Activated T-helper 1 cell treated with Interleukin-2 at 50 U/mL for 16 hours (primary cell): ENCODE measurements at places on chromosomes 3 and 15.

GRCh38 chr3:20945892-20946291, 759.9 kb upstream of the SGO1 start:
- no peak for DNase-seq

DNA sequence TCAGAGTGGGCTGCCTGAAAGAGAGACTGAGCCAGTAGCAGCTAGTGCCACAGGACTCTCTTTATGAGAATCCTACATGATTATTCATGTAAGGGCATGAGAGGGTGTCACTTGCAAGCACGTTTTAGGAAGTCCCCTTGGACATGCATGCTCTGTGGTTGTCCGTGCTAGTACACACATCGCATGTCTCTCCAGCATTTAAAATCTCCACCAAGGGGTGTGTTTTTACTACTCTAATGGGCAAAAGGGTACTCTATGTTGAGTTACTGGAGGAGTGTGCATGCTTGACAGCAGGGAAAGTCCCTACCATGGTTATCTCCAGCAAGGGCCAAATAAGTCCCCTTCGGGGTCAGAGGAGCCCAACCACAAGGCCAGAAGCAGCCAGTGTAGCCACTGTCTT, 70.7 kb downstream of the DCLK3 start:
- DNase-seq, result no peak

DNA sequence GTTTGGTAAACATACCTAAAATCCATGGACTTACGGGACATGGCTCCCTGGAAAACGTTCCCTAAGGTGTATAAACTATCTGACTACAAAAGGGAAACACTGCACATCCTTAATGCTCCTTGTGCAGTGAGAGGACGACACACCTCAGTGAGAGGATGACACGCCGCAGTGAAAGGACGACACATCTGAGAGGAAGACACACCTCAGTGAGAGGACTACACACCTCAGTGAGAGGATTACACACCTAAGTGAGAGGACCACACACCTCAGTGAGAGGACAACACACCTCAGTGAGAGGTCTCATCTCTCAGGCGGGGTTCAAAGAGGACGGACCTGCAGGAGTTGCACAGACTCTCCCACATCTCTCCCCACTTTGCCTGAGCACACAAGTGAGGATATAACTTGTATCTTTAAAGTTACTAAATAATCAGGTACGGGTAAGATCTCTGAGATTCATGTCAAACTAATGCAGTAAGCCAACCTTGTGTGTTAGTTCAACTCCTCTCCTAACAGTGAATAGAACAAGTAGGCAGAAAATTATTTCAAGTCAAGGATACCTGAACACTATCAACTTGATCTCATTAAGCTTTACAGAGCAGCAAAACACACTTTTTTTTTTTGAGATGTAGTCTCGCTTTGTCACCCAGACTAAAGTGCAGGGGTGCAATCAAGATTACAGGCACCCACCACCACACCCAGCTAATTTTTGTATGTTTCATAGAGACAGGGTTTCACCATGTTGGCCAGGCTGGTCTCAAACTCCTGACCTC, 32.1 kb downstream of the HERC2 start:
- DNase-seq, result no peak

- DNase-seq, result no peak
Measured at GRCh38 chr3:187669675-187670504, at the start of gene SST. SST (minus strand) TSS chr3:187670394; CDS start chr3:187670291, 103 bp downstream.

GRCh38 chr3:59407425-59407824, 357.6 kb upstream of the CFAP20DC start:
- no peak for DNase-seq

GRCh38 chr3:72375237-72376076, 472.8 kb downstream of the SHQ1 start:
- no peak for DNase-seq

- peak; percentile 1 for DNase-seq
Measured at GRCh38 chr15:62391641-62392262, 226.7 kb upstream of the C2CD4B start.

- DNase-seq, result peak; percentile 12
Measured at GRCh38 chr3:158659454-158660237, 12.8 kb downstream of the LXN start.

GRCh38 chr3:72944696-72945095, 51.9 kb upstream of the PPP4R2 start:
- no peak for DNase-seq

- peak; percentile 14 for DNase-seq
Measured at GRCh38 chr3:19947549-19948225, 790 bp downstream of the RAB5A start.

DNA sequence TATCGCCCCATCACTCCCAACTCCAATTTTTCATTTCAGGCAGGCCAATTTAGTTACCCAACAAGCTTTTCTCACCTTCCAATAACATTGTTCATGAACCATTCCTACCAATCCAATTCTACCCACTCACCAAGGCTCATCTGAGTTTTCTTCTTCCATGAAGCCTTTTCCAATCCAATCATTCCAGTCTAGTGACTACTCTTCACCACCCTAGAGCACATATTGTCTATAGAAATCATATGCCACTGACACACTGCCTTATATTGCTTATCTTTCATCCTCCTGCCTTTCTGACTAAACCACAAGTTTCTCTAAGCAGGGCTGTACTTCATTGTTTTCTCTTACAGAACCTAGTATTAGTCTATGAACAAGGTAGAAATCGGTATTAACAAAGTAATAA, 11.4 kb downstream of the CCDC14 start:
- DNase-seq, result no peak

GRCh38 chr3:4478261-4478660, 11.2 kb upstream of the SUMF1 start:
- no peak for DNase-seq

DNA sequence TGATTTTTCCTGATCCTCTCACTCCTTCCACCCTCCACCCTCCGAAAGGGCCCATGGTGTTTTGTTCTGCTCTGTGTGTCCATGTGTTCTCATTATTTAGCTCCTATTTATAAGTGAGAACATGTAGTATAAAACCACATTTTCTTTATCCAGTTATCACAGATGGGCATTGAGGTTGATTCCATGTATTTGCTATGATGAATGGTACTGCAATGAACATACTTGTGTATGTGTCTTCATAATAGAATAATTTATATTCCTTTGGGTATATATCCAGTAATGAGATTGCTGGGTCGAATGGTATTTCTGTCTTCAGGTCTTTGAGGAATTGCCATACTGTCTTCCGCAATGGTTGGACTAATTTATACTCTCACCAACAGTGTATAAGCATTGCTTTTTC, 126.0 kb downstream of the IMPG2 start:
- DNase-seq, result no peak

DNA sequence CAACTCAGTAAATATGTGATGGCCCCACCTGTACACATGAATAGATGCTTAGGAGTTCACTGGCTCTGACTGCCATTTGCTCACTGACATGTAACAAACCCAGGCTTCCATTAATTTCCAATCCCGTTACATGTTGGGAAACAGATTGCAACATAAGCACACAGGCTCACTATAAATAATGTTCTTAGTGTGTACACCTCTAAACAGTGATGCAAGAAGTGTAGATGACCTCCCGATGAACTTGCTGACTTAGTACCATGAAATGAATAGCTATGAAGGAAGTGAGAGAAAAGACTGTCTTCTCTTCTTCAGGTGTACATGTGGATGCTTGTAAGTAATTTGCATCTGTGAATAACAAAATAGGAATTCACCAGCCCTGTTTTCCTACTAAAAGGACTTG, 21.4 kb upstream of the FSIP1 start:
- DNase-seq, result no peak
